ENCODE measurements at places on chromosomes 13 and 19. TPM values are rescaled to one million over a fixed set of nuclear protein-coding genes. Genes with fewer than 3 reads are reported as not detected.

The CEACAM1 gene
- 0.40 TPM for total RNA-seq

The EDDM13 gene
- 0.98 TPM for total RNA-seq

The CRX gene
- not detected for total RNA-seq

The HCN2 gene
- total RNA-seq, result 0.22 TPM

The ZNF223 gene
- total RNA-seq, result 0.71 TPM

The CABP5 gene
- not detected for total RNA-seq

DNA sequence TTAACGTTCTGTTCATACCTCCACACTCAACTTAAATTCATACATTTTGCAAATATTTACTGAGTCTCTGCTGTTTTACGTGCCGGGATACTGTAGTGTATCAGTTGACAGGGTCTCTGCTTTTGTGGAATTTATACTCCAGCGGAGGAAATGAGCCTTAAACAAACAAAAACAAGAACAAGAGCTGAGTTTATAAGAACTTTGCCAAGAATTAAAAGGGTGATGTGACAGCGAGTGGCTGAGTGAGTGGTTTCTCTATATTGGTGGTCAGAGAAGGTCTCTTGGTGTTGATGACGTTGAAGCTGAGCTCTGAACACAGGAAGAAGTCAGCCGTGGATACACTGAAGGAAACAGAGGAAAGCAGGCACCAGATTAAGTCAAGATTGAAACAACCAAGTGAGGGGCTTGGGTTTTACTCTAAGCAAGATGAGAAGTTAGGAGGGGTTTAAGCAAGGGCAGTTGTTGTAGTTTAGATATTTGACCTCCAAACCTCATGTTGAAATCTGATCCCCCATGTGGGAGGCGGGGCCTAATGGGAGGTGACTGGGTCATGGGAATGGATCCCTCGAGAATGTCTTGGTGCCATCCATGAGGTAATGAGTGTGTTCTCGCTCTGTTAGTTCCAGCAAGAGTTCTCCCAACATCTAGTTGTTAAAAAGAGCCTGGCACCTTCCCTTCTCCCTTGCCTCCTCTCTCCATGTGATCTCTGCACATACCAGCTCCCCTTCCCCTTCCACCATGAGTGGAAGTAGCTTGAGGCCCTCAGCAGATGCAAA, 248.3 kb downstream of the DCLK1 start:
- DNase-seq, result no peak

- no peak for DNase-seq
Measured at GRCh38 chr13:46679369-46680120, 117.4 kb downstream of the ESD start.

DNA sequence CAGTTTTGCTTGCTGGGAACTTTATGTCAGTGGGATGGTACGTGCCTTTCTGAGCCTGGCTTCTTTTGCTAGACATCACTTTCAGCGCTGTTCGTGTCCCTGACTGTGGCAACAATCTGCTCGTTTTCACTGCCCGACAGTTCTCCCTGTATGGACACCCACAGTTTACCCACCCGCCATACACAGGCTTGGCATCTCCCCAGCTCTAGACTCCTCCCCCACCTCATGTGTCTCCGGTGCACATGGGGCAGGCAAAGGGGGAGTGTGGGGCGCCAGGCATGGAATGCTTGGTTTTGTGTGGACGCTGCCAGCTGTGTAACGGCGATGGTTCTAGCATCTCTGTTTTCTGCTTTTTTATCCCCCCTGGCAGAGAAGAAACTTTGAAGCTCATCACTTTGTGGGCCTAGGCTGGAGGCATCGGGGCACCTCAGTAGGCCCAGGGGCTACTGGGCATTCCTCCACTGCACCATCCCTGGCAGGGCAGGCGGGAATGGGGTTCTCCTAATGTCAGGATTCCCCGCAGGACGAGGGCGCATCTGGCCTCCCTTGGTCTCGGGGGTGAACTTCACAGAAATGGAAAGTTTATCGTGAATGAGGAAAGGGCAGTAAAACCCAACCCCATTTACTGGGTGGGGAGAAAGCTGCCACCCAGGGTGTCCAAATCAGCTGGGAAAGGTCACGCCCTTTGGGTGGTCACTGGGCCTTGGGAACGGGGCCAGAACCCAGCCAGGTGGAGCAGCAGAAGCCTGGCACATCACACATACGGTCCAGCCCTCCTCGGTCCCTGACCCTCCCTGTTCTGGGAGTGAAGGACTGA, 60.8 kb downstream of the CEBPG start:
- DNase-seq, result no peak

DNA sequence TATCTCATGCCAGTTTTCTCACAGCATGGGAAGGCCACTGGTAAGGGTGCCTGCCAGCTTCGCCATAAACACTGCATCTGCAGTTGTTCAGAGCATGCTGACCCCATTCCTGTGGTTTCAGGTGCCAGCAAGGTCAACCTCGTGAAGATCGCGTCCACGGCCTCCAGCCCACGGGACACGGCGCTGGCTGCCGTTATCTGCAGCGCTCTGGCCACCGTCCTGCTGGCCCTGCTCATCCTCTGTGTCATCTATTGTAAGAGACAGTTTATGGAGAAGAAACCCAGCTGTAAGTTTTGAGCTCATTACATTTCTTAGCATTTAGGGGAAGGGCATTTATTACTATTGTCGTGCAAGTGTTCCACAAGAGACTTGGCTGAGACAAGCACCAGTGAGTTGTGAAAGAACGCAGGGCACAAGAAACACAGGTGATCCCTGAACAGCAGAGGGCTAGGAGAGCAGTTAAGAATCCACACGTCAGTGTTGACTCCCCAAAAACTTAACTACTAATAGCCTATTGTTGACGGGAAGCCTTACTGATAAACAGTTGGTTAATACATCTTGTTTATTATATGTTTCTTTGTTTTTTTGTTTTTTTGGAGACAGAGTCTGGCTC, 88.8 kb downstream of the TNFRSF19 start:
- DNase-seq, result no peak

DNA sequence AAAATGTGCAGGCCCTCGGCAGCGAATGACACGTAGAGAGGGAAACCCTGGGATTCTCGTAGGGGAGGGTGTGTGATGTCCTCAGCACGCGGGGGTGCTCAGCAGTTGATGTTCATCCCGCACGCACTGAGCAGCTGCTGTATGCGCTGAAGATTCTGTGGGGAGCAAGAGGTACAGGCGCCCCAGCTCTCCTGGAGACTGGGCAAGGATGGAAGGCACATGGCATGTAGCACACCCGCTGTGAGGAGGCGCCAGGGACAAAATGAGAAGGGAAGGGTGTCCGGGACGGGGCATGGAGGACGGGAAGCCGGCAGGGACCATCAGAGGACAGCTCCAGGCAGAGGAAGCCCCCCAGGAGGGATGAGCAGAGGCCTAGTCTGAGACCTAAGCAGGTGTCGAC, 15.4 kb downstream of the ATP11A start:
- no peak for DNase-seq

- DNase-seq, result no peak
Measured at GRCh38 chr19:10010247-10010691, at the start of gene COL5A3. Gene COL5A3, minus strand, starts transcription at chr19:10010504. Its CDS starts 119 bp downstream, at chr19:10010385.

DNA sequence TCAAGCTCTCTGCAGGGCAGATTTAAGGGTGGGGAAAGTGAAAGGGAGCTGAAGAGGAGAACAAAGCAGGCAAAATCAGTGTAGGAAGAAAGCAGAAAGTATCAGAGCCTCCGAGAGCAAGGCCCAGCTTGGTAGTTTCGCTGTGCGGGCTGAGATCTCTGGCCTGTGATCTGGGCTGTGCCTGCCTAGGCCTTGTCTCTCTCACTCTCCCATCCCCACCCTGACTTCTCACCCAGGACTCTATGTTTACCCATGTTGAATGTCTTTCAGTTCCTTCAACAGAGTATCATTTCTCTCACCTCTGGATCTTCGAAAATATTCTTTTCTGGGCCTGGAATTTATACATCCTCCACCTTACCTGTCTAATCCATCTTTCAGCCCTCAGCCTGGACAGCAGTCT, 391.3 kb downstream of the FOXO1 start:
- no peak for DNase-seq

DNA sequence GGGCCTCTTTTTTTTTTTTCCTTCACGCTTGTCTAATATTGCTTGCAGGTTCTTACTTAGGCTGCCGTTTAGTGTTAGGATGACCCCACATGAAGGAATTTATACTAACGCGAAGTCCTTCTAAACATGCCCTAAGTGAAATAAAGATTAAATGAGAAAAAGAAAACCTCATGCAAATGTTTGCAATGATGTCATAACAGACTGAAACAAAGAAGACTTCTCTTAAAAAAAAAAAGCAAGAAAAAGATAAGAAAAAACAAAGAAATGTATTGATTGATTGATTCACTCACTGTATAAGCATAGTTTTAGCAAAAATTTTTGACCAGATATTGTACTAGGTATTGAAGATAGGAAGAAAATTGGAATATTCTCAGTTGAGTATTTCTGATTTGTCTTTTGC, 418.2 kb downstream of the IRS2 start:
- DNase-seq, result no peak

GRCh38 chr13:23941211-23941610, 43.9 kb upstream of the C1QTNF9B start:
- no peak for DNase-seq

DNA sequence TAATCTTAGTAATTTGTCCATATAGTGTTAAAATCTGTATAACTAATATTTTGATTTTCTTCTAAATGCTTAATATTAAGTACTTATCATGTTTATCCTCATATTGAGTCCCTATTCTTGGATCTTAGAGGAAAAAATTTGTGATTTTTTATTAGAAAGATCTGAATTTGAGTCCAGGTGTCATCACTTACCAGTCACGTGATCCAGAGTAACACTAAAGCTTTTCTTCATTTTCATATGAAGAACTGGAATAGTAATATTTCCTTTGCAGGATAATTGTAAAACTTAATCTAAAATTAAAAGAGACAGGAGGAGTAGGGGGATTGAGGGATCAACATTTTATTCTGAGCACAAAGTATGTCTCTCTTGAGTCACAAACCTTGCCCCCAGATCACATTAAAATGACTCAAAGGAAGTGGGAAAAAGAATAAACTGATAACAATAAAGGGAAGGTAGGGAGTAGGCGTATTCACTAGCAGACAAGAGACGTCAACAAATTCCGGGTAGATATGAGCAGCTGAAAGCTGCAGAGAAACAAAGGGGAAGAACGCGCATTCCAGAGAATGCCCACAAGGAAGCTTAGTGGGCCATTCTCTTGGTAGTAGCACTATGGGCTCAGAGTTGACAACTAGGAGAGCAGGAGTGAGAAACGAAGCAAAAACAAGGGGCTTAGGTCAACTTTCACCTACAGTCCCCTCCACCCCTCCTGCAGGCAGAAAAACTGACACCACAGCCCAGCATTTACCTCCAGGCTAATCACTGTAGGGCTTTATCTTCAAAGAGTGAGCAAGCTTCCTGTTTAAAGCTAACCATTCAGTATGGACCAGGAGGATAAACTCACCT, 123.1 kb downstream of the SPRY2 start:
- no peak for DNase-seq

GRCh38 chr19:2495651-2496316, 19.9 kb downstream of the GADD45B start:
- DNase-seq, result no peak

DNA sequence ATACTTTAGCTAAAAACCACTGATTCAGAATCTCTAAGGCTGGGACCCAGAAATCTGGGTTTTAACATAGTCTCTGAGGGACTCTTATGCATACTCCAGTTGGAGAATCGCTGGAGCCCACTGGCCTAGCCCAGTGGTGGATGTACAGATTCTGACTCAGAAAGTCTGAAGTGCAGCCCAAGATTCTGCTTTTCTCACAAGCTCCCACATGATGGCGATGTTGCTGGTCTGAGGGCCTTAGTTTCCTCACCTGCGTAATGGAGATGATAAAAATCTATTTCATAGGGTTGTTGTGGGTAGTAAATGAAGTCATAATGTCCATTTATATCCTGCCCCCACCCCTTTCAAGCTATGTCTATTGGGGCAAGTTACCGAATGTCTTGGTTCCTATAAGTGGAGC, 7.7 kb upstream of the CDADC1 start:
- DNase-seq, result no peak

- no peak for DNase-seq
Measured at GRCh38 chr19:39745643-39746042, 7.8 kb upstream of the CLC start.

DNA sequence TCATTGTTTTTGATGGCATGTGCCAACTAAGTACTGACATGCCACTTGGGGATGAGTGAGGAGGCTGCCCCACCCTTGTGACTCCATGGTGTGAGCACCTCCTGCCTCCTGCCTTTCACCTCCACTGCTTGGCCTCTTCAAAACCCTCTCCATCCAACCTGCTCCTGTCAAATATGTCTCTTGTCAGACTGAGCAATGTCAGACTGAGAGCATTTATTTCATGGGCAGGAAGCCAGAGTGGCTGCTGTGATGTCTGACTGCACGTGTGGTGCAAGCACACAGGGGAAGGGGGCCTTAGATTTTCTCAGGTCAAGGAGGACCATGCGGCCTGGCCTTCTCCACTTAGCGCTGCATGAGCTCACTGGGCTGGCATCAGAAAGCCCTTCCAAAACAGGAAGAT, 68.3 kb downstream of the STARD13 start:
- no peak for DNase-seq

GRCh38 chr13:27783111-27783510, 9.2 kb upstream of the GSX1 start:
- DNase-seq, result no peak

- DNase-seq, result no peak
Measured at GRCh38 chr13:23477101-23477500, 43.6 kb upstream of the SACS start.

- DNase-seq, result no peak
Measured at GRCh38 chr19:31262725-31263191, 86.5 kb downstream of the TSHZ3 start.

DNA sequence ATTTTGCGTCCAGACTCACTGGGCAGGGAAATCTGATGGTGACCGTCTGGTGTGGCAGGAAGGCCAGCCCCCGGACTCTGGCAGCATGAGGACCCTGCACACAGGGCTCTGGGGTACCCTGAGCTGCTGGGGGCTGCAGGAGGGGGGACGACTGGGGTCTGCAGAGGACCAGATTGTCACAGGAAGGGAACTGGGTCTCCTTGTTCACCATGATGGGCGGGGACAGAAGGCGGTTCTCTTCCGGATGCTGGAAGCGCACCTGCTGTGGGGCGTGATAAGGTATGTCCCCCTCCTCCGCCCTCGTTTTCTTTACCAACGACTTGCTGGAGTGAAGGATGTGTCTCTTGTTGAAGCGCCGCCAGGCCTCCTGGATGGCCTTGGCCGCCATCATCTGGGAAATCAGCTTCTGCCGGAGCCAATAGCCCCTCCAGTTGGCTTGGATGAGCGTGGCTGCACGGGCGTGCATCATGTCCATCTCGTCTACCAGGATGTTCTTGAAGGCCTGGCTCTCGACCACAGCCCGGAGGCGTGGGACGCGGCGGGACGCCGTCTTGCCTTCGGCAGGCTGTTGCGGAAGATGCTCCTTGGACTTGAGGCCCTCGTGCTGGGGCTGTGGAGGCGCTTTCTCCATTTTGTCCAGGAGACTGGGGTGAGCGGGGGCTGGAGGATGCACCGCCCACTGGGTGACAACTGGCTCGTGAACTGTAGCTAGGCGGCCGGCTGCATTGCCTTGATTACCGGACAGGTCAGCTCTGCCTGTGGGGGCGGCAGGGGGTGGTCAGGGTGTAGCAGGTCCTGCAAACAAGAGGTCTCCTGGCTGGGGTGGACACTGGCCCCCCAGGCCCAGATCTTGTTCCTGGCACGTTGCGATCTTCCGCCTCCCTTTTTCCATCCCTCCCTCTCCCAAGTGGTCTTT, 7.2 kb downstream of the IQCN start:
- no peak for DNase-seq

- no peak for DNase-seq
Measured at GRCh38 chr19:35986664-35987570, 8.1 kb upstream of the SDHAF1 start.
